ENCODE measurements at places on chromosomes 7 and 10. TPM values are rescaled to one million over a fixed set of nuclear protein-coding genes. Genes with fewer than 3 reads are reported as not detected.
A peak's percentile ranks its signal among the peaks of the same experiment; 100 is the strongest.

The DENND2A gene
- 26.7 TPM for total RNA-seq

The KLF14 gene
- under 0.01 TPM for total RNA-seq

The PRLHR gene
- total RNA-seq: not detected

The TRPV5 gene
- not detected for total RNA-seq

DNA sequence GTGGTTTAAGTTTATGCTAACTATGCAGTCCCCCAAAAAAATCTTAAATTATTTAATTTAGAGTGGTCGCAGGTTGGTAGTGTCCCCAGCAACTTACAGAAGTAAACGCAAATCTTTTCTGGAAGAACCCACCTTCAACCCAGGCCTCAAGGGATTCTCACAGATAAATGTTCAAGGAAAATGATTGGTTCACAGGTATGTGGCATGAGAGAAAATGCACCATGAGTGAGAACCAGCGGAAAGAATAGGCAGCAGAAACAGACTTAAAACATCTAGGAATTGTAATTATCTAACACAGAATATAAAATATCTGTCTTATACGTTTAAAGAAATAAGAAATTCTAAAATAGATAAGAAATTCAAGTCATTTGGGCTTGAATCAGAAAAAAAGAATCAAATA lies 2.7 kb upstream of the CPA5 start:
- DNase-seq: no peak

DNA sequence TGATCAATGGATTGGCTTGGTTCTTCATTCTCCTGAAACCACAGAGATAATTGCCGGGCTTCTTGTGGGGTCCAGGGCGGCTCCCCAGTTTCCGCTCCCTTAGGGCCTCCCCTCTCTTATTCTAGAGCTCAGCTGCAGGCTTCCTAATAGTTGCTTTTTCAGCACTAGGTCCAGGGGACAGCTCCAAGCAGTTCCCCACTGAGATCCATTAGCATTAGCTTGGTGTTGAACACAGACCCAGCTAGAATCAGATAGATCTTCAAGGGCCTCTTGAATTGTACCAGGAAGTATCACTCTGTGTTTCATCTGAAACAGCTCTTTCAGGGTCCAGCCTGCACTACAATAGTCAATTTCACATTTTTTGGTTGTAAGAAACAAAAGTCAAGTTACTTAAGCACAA lies 238.7 kb downstream of the SEC23IP start:
- no peak for DNase-seq

DNA sequence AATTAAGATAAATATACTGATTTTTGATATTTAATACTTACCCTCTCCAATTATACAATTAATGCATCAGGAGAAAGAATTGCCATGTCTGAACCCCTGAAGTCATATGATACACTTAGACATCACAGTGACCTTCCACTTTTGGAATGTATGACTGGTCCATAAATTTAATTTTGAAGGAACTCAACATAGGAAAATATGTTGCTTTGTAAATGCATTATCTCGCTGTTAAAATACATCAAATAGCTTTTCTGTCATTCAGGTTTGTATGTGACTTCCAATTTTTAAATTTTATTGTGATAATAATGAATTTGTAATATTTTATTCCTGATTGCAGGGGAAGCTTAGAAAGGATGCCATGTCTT lies 631.9 kb upstream of the ANKRD30A start:
- no peak for DNase-seq

The TLX1 gene
- not detected for total RNA-seq

DNA sequence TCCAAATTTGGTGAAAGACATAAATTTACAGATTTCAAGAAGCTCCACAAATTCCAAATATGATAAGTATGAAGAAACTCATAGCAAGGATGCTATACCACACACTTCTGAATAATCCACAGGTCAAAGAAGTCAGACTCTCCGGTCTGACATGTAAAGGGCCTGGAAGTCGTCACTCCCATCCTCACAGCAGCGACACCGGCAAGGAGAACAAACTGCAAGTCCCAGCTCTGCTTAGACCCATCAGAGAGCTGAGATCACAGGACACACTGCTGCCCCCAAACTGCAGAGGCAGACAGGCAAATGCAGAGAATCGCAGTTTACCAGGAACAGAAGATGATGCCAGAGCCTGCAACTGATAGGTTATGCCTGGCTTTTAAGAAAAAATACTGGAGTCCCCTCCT lies 62.0 kb downstream of the AMZ1 start:
- DNase-seq: peak; percentile 69

The GNGT1 gene
- total RNA-seq: not detected

DNA sequence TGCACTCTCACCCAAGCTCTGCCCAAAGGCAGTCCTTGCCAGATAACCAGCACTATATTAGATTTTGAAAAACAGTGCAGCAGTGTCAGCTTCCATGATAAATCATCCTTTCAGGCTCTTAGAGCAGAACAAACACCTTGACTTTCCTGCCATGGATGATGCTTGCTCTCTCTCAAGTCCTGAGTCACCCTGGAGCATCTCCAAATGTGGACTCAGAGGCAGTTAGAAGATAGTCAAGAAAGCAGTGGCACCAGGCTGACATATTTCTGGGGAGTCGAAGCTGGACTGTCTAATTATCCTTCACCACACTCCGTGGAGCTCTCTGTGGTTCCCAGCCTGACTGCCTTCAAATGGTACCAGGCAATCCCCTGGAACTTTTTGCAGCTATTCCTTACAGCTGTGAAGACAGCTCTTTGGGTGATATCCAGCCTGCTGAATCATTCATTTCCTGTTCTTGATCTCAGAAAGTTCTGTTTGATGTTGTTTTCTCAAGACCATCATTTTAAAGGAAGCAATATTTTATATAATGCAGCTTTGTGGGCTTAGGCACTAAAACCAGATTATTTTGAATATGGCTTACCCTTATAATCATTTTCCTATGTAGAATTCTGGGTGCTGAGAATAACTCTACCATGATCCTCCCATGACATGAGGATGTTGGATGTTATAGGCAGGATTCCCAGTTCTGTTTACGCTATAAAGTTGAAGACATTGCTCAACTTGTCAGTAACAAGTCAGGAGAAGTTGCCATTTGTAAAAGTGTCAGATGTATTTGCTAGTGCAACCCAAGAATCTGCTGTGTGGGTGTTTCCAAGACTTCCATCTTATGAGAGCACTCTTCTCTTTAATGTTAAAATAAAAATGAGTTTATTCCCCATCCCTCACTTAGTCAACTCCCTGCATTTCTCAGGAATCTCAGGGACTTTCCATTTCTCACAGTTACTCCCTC lies 233.8 kb downstream of the C7orf25 start:
- DNase-seq: peak; percentile 74

The FOXI2 gene
- total RNA-seq: not detected

GRCh38 chr10:121057269-121057668 lies 206.1 kb downstream of the WDR11 start:
- no peak for DNase-seq

The ZNF248 gene
- total RNA-seq: 11.3 TPM

GRCh38 chr7:18289788-18290187 lies 205.8 kb upstream of the HDAC9 start:
- DNase-seq: no peak

The TSPAN13 gene
- 10.8 TPM for total RNA-seq

DNA sequence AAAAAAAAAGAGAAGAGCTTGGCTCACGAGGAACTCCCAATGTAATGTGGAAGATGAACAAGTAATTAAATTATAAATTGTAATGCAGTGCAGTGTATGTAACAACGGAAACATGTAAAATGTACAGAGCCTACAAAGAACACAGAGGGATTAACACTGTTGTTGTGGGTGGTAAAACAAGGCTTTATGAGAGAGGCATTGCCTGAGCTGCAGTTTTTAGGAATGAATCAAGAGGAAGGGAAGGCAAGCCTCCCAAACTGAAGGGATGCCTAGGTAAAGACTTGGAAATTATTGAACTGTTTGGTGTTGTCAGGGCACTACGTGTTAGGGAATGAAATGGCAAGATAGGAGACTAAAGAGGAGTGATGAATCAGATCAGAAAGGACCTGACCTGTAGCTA lies 213.7 kb downstream of the HTR7 start:
- no peak for DNase-seq

GRCh38 chr7:101179117-101179516 lies 976 bp downstream of the NAT16 start:
- no peak for DNase-seq

DNA sequence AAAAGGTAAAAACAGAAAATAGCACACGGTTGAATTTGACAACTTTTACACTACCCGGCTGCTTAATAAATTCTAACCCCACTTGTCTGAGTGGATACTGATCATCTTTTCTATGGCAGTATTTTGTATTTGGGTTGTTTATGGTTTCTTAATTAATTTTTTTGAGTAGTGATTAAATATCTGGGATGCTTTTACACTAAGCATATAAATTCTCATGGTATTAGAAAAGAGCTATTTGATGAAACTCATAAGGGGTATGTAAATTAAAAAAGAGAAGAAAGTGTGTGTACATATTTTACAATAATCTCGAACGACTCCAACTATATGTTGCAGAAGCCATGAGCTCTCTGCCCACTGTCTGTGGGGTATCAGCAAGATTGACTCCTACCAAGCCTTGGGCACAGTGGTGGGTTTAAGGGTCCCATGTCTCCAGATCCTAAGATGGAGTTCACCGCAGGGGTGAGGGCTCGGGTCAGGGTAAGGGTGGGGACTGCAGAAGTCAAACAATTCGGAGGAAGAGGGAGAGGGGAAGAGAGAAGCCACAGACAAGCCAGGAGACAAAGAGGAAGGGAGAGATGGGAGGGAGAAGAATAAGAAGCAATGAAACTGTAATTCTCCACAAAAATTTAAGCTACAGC lies 7.6 kb upstream of the HOXA13 start:
- DNase-seq: no peak

GRCh38 chr10:3806603-3807002 lies 21.6 kb upstream of the KLF6 start:
- peak; percentile 73 for DNase-seq

DNA sequence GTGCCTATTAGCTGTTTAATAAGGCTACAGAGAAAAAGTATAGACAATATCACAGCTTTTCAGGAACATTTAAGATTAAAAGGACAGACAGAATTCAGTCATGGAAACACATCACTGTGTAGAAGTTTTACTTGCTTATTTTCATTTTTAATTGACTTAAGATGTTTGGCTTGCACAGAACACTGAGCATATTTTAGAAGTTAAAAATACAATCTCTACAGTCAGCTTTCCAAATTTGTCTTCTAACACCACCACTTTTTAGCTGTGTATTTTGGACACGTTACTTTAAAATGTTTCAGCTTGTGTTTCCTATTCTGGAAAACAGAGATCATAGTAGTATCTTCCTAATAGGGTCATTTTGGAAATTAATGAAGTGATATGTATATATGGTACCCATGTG lies 11.8 kb downstream of the CFAP69 start:
- DNase-seq: no peak

GRCh38 chr10:1347525-1347924 lies 291.3 kb downstream of the WDR37 start:
- no peak for DNase-seq

DNA sequence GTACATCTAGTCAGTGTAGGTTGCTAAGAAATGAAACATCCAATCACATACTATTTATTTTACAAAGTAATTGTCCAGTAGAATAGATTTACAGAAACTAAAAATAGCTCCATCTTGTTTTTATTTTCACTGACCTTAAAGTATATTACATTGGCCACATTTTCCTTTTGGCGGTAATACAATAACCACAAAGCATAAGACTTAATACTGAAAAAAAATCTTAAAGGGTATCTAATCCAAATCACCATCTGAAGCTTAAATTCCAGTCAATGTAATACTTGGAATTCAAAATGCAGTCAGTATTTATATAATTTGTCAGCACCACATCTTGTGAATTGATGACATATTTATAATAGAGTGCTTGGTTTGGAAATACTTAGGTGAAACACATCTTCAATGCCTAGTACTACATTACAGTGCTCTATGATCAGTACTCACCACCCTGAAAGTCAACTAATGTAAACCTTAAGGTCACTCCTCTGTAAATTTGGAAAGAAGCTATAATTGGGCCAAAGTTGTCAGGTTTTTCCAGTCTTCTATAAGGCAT lies 8.9 kb downstream of the ANKMY2 start:
- DNase-seq: peak; percentile 33

The KCND2 gene
- total RNA-seq: 16.1 TPM

The CCDC7 gene
- total RNA-seq: 9.3 TPM

The C10orf67 gene
- total RNA-seq: under 0.01 TPM

DNA sequence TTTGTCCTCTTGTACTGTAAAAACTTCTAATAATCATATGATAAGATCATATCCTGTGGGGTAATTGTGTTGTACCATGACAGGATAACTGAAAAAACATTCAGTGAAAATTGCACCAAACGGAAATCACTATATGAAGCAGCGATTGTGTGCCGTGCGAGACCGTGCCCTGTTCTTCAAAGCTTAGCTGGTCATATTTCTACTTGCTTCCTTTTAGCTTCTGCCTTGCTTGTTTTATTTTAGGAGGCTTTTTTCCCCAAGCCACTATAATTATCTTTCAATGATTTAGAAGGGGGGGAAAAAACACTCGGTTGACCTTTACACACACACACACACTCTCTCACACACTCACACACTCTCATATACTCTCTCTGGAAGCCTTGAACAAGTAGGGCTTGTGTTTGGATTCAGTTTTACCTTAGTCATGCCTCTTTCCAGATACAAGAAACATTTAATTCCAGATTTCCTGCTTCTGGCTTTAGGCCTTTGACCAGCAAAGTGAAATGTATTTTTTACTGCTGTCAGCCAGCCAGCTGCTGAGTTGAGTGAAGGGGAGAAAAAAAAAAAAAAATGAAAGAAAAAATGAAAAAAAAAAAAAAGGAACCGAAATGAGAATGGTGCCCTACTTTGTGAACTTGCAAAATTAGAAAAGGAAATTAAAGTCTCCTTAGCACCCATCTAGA lies 181.4 kb downstream of the ARID5B start:
- peak; percentile 66 for DNase-seq

DNA sequence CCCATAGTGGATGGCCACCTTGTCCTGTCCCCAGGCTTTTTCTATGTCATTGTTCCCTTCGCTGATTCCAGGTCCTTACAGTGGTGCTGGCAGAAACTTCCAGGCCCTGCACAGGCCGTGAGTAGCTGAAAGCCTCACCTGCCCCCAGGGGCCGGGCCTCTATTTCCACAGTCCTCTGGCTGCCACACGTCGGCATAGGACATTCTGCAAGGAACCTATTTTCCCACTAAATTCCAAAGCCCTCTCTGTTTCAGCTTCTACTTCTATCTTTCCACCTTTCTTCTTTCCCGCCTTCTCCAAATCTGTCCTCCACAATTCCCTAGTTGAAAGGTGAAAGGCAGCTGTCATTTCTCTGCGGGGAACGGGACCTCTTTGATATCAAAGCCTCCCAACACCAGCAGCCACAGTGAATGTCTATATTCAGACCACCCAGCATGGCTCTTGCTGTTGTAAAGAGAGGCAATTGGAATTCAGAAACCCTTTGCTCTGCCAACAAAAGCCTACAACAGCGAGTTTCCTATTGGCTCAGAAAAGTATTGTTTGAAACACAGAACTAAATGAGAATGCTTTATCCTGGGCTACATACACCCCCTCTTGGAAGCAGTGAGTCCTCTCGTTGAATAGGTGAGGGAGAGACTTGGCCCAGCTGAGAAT lies 607.7 kb downstream of the GALNT17 start:
- DNase-seq: no peak

- no peak for DNase-seq
Observed at GRCh38 chr10:72801263-72801868, 92.2 kb upstream of the OIT3 start.

The C7orf57 gene
- under 0.01 TPM for total RNA-seq
